ENCODE measurements at places on chromosomes 7 and 10.

- no peak for DNase-seq
Observed at GRCh38 chr7:105264707-105265106, 124.0 kb downstream of the SRPK2 start.

DNA sequence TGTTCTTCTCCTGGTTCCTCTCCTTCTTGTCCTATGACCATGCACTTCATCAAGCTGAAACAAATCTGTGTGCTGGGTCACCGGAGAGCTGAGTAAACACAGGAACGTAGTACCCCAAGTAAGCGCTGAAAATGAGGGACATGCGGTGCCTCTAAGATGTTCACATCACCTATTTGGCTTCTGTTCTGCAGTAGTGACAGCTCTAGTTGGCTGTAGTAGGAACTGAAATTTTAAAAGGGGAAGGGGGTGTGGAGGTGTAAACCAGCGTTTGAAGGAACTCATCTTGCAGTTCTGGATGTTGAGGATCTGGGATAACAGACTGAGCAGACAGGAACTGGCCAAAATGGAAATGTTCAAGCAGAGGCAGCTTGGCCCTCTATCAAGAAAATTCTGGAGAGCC, 85.2 kb downstream of the WNT2 start:
- no peak for DNase-seq

DNA sequence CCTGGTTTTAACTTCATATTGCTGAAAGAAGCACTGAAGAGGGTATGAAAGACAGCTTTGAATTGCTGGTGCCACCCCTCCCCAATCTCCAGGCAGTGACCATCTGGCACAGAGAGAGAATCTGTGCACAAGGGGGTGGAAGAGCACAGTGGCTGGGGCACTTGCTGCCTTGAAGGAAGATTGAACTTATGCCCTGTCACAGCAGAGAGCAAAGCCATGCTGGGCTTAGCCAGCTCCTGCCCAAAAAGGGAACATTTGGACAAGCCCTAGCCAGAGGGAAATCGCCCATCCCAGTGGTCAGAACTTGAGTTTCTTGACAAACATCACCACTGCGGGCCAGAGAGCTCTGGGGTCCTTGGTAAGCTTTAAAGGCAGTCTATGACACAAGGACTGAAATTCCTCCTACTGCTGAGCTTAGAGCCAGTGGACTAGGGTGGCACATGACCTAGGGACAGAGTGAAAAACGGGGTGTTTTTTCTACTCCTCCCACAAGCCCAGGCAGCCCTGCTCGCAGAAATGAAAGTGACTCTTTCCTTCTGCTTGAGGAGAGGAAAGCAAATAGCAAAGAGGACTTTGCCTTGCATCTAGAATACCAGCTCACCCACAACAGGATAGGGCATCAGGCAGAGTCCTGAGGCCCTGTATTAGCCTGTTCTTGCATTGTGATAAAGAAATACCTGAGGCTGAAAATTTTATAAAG, 257.2 kb downstream of the CTNNA3 start:
- no peak for DNase-seq

DNA sequence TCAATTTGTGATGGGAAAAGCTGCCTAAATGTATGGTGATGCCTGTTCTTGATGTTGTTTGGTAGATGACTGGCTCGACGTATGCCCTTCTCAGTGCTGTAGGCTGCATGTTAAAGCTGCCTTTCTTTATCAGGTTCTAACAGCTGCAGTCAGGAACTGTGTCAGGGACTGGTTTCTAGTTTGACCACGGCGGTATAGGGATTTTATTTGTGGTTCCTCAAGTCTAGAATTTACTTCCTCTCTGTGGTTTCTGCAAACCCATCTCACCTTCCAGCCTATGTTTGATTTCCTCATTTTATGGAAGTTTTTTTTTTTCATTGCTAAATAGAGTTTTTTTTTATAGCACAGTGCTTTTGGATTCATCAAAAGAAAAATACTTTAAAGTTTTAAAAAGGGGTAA, 26.5 kb downstream of the LMTK2 start:
- DNase-seq, result peak; percentile 36

GRCh38 chr7:44379366-44380188, 54.2 kb upstream of the CAMK2B start:
- DNase-seq, result no peak

- DNase-seq, result no peak
Observed at GRCh38 chr7:19491371-19491770, 217.5 kb downstream of the POLR1F start.

- DNase-seq, result no peak
Observed at GRCh38 chr10:11063856-11064255, 46.2 kb downstream of the CELF2 start.

DNA sequence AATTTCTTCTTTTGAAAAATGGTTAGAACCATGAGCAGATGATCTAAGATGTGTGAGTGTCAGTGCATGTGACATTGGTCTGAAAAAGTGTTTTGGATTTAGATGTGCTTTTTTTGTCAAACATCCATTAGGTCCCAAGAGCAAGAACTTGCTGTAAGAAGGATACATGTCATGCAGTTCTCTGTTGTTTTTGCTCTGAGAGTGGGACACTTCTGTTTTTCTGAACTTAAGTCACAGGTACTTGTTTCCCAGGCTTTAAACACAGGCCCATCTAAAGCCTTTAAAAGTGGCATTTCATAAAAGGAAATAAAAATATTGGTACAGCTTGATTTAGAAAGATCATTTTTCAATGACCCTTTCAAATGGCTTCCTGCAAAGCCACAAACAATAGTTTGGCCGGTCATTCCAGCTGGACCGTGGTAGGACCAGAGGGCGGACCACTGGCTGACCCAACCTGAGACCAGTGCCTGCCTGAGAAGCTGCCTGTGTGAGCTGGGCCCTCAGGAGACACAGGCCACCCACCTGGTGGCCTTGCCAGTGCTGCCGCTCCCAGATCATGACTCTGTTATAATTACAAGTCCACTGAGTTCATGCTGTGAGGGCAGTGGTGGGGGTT, 92.7 kb downstream of the EEPD1 start:
- DNase-seq, result no peak

DNA sequence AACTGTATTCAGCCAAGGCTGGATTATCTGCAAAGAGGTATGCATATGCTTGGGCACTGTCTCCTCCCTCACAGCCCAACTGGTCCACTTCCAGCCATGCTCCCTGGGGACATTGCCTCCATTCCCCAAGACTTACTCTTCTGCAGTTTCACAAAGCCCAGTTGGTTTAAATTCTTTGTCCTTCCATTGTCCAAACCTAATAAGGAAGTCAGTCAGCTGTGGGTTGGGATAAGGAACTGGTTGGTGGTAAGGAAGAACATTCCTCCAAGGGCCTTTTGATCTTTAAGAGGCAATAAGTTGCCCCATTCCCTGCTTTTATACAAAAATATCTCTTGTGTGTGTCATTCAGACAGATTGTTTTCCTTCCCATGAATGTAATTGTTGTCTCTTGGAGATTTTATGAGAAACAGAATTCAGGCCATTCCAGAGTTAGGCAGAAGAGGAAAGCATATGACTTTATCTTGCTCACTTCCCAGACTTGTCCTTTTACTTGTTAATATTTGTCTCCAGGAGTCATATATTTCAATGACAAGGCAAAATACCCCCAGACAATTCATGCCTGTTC, 673.7 kb downstream of the SUGCT start:
- no peak for DNase-seq

DNA sequence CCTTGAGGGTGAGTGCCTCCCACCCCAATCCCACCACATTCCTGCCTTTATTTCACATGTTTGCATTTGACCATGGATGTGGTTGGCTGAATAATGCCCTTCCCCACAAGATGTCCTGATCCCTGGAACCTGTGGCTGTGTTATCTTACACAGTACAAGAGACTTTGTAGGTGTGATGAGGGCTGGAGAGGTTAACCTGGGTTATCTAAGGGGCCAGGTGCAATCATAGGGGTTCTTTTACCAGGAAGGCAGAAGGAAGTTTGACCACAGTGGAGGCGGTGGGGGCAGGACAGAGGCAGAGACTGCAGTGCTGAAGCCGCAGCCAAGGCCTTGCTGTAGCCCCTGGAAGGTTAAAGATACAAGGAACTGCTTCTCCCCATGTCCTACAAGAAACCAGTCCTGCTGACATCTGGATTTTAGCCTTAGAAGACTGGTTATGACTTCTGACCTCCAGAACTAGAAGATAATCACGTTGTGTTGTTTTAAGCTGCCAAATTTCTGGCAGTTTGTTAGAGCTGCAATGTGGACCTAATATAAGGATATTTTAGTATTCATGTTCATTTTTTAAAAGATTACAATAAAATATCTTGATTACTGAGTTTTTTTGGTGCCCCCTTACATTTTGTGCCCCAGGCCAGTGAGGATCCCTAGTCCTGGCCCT, 136.6 kb downstream of the ARHGAP22 start:
- DNase-seq, result no peak

DNA sequence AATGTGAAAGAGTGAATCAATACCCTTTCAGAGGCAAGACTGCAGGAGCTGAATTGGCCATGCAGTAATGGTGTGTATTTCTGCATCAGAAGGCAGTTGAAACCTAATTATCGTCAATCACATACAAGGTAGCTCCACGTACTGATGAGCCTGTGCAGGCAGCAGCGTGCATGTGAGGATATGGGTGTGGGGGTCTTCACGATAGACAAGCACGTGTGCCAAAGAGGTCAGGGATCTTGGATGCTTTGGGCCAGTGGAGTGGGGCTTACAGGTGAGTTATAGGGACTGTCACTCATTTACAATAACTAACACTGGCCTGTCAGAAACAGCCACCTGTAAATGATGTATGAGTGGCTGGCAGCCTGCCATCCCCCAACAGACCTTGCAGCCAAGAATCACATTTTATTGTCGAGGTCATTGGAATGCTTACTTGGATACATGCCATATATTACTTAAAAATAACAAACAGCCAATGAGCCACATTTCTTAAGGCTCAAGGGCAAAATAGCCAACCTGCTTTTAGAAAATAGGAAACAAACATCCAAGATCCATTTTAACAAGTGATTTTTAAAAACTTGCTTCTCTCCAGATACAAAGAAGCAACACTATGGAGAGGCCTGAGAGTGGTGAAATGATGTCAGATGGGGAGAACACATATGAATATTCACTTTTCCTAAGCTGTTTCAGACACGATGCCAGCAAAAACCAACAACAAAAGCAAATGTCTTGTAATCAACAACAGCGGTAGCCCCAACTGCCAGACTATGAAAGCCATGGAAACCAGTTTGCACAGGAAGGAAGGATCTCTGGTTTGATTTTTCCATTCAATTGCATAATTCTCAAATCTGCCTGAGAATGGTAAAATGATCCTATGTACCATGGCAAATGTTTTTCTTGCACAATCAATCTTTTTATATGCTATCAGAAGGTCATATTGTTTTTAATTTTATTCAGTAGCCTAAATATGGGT, 210.7 kb downstream of the SKAP2 start:
- DNase-seq, result no peak

DNA sequence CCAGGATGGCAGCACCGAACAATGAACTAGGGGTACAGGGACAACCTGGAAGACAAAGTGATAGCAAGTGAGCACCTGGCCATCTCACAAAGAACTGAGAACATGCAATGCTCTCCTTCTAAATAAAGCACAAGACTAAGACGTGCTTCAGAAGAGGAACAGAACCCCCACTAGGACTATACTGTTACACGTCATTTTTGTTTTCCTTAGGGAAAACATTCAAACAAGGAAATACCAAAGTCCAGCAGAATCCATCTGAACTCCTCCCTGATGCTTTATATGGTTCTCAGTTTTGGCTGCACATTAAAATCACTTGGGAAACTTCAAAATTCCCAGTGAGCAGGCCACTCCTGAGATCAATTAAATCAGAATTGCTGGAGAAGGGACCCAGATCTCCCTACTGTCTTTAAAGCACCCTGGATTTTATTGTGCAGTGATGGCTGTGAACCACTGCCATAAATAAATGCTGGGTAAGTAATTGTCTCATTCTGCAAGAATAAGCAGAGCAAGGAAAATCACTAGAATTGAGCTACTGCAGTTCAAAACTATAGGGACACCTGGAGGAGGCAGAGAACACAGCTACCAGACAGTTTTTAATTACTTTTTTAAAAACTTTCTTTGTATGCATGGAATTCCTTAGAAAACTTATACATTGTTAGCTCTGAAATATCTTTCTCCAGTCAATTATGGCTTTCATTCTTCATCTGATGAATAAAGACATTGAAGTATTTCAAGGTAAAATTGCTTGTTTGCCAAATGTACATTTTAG, 866.5 kb upstream of the GHITM start:
- no peak for DNase-seq

DNA sequence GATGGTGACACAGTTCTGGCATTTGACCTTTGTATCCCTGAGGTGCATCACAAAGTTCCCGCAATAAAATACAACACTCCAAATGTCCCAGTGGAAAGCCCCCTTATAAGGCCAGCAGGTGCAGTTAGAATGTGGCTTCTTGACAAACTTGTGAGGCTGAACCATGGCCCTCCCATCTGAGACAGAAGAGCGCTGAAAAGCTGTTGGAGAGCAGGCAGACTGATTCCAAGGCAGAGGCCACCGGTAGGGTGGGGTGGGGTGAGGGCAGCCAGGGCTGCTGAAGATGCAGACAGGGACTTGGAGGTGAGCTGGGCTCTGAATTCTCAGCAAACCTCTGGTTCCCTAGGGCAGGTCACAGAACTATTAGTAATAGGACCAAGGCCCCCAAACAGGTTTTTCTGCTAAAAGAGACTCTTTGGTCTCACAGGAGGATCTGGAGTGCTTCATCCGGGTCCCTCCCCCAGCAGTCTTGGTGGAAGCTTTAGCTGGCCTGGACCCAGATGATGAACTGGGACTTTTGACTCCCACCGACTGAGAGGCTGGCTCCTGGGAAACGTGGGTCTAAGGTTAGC, 15.6 kb upstream of the CHST3 start:
- DNase-seq, result no peak

- no peak for DNase-seq
Observed at GRCh38 chr7:27269455-27269854, 26.9 kb downstream of the EVX1 start.

- no peak for DNase-seq
Observed at GRCh38 chr10:70258216-70258615, 25.0 kb upstream of the PPA1 start.

GRCh38 chr7:26988836-26989374, 106.9 kb downstream of the HOXA1 start:
- DNase-seq, result no peak

GRCh38 chr7:27364344-27364758, 121.7 kb downstream of the EVX1 start:
- DNase-seq, result no peak

Data from GM12891 (cell line).